GM19239 (cell line): ENCODE measurements at places on chromosomes 1 and 21.

DNA sequence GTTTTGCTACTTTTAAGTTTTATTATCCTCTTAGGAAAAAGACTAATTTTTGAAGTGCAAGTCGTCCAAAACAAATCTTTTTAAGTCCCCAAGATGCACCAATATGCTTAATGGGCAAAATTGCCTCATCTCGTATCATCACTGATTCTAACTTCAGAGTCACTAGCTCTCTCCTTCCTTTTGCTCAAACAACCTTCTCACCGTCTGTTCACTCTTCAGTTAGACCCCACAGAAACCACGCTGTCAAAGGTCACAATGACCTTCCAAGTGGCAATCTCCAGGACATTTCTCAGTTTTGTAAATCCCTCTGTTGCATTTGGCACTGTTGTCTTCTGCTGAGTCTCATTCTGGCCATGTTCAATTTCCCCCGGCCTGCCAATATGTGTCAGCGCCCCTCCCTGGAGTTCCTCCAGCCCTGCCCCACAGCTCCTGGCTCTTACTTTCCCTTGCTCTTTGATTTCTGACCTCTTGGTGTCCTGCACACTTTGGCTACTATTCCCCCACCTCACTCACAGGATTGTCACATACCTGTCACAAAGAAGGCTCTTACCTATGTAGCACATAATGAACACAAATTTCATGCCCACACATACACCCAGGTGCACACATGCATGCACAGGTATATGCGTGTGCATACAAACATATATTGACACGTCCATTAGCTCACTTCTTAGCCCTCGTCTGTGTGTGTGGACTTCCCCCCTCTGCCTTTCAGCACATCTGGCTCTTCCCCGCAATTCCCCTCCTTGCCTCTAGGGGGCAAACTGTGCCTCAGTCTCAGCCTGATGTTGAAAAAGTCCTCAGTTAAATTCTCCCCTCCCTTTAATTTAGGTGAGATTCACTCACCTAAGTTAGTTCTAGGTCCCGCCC lies 354.0 kb upstream of the DUSP10 start:
- peak; percentile 52 for DNase-seq

DNA sequence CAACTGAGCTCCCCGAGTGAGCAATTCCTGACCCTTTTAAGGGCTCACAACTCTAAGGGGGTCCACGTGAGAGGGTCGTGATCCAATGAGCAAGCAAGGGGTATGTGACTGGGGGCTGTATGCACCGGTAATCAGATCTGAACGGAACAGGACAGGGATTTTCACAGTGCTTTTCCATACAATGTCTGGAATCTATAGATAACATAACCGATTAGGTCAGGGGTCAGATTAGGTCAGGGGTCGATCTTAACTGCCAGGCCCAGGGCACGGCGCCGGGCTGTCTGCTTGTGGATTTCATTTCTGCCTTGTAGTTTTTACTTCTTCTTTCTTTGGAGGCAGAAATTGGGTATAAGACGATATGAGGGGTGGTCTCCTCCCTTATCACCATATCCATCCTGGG lies 30.7 kb upstream of the OPRD1 start:
- DNase-seq: no peak

- no peak for DNase-seq
Observed at GRCh38 chr1:26278303-26278702, 1.6 kb upstream of the SH3BGRL3 start.

DNA sequence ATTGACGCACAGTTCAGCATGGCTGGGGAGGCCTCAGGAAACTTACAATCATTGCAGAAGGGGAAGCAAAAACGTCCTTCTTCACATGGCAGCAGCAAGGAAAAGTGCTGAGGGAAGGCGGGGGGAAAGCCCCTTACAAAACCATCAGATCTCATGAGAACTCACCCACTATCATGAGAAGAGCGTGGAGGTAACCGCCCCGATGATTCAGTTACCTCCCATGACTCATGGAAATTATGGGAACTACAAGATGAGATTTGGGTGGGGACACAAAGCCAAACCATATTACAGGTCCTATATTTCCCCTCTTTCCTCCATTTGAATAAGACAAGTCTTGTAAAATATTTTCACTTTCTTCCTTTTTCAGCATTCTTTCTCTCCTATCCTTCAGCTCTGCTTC lies 7.7 kb upstream of the TTLL7 start:
- DNase-seq: no peak

DNA sequence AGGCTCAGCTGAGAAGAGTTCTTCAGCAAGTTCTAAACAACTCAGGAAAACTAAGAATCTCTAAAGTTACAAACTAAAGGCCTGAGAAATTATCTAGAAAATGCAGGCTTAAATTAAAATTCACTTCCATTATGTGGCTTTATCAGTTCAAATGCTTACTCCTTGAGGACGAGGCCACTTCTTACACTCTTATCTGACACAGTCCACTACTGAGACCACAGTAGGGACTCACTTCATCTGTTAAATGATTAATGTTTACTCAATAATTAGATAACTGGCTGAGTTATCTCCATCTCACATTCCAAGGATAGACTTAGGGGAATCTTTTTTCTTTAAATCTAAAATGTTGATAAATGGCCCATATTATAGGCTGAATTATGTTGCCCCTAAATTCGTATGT lies 1.6 kb downstream of the C1orf141 start:
- DNase-seq: no peak

DNA sequence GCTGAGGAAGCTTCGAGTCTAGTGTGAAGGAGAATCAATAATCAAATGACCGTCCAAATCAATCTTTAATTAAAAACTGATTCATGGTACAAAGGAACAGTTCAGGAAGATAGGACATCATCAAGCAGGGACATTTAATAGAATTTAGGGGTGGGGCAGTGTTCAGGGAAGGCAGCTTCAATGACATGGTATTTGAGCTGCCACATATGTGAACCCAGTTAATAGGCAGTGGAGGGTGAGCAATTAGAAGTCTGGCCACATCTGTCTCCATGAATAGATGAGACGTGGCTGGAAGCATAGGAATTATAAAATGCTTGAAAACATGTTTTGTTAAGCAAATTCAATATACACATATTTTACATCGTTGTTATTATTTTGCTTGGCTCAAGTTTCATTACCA lies 362.7 kb downstream of the PRDM2 start:
- DNase-seq: no peak

- DNase-seq: peak; percentile 78
Observed at GRCh38 chr1:47436304-47436978, 1.4 kb upstream of the FOXD2 start.

DNA sequence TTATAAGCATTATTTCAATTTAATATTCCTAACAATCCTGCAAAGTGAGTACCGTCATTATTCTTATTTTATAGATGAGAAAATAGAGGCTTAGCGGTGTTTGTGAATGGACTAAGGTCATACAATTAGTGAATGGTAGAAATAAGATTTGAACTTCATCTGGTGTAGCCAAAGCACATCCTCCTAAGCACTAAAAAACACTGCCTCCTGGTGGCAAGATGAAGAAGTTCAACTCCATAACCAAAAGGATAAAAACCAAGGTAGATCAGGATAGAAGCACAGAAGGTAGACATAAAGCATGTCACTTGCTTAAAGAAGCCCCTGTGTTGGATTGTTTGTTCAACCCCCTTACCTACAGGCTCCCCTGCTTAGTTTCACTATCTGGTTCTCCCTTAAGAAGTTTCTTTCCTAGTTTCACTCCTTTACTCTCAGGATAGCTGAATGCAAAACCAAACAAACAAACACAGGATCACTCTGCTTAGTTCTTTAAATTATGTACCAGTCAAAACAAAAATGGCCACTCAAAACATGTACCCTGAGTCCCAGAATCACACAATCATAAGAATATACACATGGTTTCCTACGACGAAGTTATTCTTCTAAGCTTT lies 12.7 kb upstream of the AIM2 start:
- DNase-seq: no peak

- no peak for DNase-seq
Observed at GRCh38 chr1:159686599-159687299, 27.6 kb downstream of the CRP start.

DNA sequence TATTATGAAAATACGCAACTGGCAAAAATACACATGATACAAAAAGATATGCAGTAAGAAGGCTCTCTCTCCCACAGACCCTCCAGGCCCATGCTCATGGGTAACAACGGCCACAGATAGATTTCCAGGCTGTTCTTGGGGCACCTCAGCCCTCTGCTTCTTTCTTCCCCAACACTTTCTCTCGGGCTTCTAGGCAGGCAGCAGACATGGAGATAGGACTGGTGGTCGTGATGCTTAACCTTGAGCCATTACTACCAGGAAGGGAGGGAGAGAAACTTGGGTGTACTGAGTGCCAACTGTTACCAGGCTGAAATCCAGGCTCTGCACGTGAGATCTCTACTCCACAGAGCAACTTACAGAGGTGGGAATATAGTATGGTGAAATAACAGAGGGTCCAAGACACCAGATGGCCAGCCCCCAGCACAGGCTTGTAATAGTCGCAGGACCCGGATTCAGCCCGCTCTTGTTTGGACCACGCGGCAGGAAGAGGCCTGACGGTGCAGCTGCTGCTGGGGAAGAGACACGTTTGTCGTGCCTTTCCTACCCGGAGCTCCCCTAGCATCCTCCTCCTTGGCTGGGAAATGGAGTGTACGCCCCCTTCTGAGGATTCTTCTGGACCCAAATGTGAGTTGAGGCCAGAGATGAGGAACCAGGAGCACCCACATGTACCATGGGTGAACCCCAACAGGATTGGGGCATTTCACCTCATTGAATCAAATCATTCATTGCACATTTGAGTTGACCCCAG lies 441.1 kb upstream of the VAMP3 start:
- DNase-seq: no peak

DNA sequence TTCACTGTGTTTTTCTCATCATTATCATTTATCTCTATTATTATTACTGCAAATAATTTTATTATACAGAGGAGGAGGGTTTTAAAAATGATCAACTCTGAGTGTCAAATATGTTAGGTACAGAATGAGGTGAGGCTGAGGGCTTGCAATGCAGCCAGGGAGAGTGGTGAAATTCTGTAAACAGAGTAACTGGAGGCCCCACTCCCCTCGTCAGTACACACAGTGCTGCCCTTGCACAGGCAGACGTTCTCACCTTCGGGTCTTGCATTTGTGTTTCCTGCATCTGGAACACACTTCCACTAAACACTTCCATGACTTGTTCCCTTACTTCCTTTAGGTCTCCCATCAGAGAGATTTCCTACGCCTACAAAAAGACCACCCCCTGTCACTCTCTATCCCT lies 24.3 kb upstream of the COA6 start:
- no peak for DNase-seq

GRCh38 chr1:223845037-223845809 lies 524 bp downstream of the TP53BP2 start:
- DNase-seq: no peak

DNA sequence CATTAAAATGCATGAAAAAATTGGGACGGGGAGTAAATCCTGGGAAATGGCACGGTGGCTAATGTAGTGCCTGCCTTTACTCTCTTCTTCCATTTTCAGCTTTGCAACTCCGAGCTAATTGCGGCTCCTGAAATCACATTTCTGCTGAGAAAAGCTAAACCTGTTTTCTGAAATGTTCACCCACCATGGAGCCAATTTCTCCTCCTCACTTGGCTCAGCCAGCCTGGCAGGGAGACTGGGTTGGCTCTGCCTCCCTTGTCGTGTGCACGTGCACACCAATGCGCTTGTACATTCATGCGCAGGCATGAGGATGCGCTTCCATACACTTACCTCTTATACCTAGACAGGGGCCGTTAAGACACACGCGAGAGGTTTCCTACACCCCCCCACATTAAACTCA lies 165.4 kb downstream of the PLXNA2 start:
- DNase-seq: no peak

- no peak for DNase-seq
Observed at GRCh38 chr1:201535919-201536245, 3.0 kb upstream of the NAV1 start.

GRCh38 chr1:203305809-203306088 lies 430 bp downstream of the BTG2 start:
- no peak for DNase-seq

DNA sequence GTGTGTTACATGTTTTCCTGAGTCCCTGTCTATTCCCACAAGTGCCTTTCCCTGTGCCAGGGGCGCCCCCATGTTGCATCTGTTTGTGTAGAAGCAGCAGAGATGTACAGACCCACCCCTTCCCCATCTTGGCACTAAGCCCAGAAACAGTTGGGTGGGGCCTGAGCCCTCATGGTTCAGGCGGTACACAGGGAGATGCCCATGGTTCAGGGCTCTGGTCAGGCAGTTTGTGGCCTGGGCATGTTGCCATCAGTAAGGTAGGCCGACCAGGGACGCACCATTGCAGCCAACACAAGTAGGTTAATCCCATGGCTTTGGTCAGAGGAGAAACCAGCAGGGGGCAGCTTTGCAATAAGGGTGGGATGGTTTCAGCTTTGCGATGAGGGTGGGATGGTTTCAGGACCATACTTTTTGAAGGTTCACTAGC lies 914 bp upstream of the ADGRB2 start:
- DNase-seq: no peak

DNA sequence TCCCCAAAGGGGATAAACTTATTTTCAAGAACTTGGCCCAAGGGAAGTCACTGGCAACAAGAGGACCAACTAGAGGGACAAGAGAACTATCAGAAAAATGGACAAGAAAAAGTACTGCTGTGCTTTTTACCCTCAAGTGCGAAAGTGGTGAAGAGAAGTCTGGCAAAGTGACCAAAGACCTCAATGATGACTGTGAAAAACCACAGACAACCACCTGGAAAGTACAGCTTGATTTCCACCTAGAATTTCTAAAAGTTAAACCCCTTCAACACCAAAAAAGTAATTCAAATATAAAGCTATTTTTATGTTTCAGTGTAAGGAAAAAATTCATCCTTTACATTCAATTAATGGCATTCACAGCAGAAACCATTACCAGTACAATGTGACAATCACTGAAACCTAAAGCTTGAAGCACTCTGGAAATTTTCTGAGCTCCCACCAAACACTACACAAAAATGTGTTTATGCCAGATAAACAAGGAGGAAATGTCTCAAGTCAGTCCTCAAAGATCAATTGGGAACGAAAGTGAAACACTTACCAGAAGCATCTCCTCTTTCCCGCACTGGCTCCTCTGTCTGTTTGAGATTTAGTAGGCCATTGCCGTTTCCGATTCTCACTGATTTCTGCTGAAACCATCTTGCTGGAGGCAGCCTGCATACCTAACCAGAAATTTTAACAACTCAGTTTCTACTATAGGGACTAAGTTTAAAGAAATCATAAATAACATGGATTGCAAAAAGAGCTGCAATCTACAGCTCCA lies 8.3 kb downstream of the SDE2 start:
- no peak for DNase-seq

DNA sequence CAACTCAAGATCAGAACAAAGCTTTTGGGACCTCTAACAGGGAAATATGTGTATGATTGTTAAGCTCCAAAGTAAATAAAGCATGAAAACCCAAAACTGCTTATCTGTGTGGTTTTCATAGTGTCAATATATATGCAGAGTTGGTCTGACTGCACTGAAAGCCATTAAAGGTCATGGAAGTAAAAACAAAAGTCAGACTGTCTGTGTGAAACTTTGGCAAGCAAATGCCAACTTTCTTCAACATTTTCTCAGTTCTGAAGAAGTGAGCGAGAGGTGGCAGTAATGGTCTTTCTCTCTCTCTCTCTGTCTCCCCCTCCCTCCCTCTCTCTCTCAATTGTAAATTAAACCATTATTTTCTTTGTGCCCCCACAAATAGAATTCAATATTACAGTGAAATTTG lies 100.1 kb upstream of the S1PR1 start:
- no peak for DNase-seq

- no peak for DNase-seq
Observed at GRCh38 chr1:198534548-198535418, 5.7 kb downstream of the ATP6V1G3 start.
